ENCODE measurements at places on chromosomes 2 and 18.
A peak's percentile ranks its signal among the peaks of the same experiment; 100 is the strongest.

- no peak for DNase-seq
Observed at GRCh38 chr2:2466534-2466933, 135.5 kb upstream of the MYT1L start.

- DNase-seq: peak; percentile 22
Observed at GRCh38 chr2:85390941-85391669, 19.1 kb downstream of the CAPG start.

- DNase-seq: no peak
Observed at GRCh38 chr2:50865235-50865634, 166.7 kb downstream of the NRXN1 start.

DNA sequence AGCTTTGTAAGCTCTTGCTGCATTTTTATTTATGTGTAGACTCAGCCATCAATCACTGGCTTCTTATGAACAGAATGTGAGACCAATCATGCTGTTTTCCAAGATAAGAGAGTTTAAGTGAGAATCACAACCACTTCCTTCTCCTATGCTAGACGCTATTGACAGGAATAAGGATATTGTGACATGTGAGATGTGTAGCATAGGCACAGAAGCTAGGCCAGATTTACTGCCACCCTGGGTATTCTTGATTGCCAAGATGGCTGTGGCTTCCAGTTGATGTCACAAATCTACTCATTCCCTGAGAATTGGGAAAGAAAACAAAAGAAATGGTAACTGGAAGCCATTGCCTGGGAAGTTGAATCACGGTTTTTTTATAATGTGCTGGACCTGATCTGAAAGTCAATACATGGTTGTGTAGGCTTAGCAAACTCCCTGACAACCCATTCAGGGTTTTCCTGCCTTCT lies 49.9 kb downstream of the RAB27B start:
- no peak for DNase-seq

DNA sequence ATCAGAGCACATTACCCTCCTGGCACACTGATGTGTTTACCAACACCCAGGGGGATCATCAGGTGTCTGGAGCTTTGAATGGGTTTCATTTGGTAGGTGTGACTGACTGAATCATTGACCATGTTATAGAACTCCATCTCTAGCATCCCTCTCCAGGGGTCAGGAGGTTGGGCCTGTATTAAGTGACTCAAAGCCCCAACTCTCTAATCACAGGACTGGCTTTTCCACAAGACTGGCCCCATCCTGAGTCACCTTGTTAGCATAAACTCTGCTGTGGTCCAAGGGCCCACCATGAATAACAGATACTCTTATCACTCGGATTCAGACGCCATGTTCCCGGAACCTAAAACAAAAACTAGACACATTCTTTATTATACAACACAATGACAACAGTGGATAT lies 125.9 kb upstream of the NDUFV2 start:
- DNase-seq: no peak

DNA sequence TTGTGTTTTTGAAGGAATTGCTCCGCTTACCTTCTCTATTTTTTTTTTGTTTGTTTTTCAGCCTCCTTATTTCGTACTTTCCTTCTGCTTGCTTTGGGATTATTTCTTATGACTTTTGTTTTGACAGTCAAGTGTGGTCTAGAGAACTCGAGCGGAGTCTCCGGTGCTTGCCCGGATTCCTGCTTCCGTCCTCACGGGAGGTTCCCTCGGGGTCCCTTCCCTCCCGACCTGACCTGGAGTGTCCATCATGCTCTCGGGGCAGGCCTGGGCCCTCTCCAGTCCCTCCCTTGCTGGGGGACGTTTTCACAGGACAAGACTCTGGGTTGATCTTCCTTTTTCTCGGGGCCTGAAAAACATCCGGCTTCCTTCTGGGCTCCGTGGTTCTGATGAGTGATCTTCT lies 45.9 kb downstream of the CTDP1 start:
- DNase-seq: no peak

DNA sequence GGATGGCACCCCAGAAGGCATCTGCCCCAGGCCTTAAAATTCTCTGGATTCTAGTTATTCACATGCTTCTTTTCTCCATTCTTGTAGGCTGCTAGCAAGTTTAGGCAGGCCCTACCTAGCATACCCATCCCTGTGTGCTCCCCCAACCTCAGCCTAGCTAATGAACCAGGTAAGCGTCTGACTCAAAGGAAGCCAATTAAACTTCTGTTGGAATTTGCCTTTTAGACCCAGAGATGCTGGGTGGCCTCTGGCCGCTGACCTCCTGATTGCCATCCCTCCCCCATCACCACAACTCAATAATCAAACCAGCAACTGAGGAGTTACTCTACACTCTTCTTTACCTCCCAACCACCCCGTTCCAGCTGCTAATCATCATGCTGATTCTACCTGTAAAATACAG lies 19.0 kb upstream of the CEP68 start:
- no peak for DNase-seq

DNA sequence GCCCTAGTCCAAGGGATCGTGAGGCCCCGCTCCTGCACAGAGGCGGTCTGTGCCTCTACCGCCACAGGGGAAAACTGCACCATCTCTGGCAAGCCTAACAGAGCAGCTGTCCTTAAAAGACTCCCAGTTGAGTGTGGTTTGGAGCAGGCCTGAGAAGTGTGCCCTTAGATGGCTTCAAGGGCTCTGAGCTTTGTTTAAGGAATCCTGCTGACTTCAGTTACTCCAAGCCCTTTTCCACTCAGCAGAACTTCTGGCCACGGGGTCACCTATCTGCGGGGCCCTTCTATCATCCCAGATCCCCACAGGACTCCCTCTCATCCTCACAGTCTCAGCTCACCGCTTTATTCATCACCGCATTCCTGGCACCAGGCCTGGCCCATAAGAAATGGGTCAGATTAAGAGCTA lies 131.5 kb downstream of the CCDC74A start:
- DNase-seq: no peak

DNA sequence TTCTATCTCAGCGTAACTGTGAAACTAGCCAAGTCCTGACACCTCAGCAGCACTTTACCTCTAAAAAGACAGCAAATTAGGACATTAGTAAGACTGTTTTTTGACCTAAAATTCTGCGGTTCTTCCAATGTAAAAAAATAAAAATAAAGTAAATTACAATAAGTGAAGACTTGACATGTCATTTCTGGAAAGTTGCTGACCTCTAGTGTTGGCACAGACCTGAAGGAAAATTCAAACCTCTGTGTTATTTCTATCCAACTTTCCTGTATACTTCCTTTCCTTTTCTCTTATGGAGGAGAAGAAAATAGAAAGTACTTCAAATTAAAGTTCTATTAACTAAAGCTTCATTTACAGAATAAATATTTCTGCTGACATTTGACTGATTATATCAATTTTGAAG lies 110.6 kb downstream of the TMEM182 start:
- DNase-seq: no peak
